SW 1271 (cell line): ENCODE measurements at places on chromosomes 16 and 17.

DNA sequence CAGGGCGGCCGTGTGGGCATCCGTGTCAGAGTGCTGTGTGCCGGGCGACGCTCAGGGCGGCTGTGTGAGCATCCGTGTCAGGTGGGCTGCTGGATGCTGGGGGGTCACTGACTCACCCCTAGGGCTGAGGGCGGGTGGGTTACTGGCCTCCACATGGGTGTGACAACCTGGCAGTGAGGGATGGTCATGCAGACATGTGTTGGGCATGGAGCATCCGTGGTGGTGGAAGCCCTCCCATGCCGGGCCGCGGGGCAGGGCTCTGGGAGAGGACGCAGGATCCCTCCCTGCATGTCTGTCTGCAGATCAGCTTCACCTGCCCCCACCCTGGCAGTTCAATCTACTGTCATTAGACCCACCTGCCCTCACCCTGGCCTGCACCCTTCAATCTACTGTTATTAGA is 56.3 kb downstream of the METRNL start:
- DNase-seq, result no peak

DNA sequence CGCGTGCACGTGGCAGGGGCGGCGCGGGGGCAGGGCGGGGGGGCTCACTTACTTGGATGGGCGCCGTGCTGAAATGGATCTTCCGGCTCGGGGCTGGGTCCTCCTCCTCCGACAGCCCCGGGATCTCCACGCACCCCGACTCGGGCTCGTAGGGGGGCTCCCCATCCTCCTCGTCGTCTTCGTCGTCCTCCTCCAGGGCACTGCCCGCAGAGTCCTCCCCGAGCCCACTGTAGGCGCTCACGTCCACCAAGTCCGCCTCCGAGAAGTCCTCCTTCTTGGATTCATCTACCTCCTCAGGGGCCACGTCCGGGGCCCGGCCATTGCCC is 1.4 kb downstream of the PPP1R9B start:
- DNase-seq, result no peak

DNA sequence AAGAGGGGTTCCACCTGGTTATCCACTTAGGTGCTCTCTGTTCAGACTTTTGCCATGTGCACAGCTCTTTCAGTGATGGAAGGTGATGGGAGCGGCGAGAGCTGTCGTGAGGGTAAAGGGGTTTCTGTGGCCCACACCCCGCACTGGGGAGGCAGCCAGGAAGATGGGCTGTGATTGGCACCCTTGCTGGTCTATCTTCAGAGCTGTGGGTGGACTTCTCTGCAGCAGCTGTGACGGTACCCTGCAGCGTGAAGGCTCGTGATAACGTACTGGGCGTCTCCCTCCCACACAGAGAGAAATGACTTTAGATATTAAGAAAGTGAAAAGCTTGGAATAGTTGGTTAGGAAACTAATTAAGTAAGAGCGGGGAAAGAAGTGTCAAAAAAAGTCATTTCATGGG is 45.8 kb downstream of the MPRIP start:
- no peak for DNase-seq

- DNase-seq, result no peak
Observed at GRCh38 chr17:78132767-78133178, 2.2 kb downstream of the TMC8 start.

- peak; percentile 74 for DNase-seq
Observed at GRCh38 chr16:77308163-77308561, 109.0 kb downstream of the SYCE1L start.

DNA sequence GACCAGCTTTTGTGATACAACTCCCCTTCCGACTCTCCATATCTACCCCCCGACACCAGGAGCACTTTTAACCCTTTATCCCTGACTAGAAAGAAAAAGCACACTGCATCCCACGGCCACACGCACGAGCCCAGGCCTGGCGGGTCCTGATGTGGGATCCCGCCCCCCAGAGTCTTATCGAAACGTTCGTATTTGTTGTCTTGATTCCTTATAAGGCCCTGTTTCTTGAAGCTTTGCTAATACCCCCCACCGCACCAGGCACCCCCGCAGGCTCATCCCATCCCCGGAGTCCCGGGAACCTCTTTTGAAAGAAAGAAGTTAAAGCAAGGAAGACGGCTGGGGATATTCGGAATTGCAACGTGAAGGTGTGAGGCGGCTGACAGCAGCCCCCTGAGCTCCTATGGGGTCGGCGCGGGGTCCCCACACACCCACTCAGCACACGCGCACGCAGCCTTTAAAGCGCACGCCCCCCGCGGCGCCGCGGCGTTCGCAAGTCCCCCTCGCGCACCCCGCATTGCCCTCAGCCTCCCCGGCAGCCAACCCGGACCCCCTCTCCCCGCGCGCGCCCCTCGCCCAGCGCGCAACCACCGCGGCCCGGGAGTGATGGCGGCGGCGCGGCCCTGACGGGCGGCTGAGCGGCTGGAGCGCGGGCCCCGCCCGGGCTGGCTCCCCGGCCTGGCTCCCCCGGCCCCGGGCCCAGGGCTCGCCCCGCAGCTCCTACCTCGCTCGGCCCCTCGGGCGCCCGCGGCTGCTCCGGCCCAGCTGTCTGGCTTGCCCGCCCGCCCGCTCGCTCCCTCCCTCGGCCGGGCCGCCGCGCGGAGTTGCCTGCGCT is 448 bp downstream of the STAT5B start:
- DNase-seq, result no peak

DNA sequence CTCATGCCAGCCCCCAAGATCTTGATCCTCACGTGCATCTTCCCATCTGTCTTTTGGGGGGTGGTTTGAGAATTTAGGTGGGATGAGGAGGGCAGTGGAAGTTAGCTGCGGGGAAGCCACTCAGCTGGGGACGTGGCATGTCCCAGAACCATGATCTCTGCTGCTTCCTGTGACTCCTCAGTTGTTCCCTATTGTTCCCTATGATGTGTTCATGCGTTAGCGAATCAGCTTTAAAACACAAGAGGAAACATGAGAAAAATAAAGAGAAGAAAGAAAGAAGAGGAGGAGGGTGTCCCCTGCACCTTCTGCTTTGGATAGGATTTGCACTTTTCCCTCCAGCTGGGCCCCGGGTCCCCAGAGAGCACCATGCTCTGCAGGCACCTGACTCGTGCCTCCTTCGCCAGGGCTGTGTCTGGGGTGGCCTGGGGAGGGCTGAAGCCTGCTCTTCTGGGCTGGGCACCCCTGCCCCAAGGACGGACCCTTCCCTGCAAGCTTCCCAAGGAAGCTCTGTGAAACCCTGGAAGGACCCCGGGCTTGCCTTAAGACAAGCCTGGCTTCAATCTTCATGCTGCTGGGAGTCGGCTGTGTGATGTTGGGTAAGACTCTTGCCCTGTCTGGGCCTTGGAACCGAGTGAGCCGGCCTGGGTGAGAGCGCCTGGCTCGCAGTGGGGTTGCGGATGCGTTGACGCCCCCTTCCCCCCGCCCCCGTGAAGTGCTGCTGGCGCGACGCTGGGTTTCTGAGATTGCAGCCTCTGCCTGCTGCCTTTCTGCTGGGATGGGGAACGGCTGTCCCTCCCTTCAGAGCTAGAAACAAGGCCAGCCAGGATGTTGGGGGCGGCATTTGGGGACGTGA is 62.8 kb upstream of the CIBAR2 start:
- DNase-seq, result no peak

- no peak for DNase-seq
Observed at GRCh38 chr17:67283731-67284516, 38.9 kb upstream of the HELZ start.

DNA sequence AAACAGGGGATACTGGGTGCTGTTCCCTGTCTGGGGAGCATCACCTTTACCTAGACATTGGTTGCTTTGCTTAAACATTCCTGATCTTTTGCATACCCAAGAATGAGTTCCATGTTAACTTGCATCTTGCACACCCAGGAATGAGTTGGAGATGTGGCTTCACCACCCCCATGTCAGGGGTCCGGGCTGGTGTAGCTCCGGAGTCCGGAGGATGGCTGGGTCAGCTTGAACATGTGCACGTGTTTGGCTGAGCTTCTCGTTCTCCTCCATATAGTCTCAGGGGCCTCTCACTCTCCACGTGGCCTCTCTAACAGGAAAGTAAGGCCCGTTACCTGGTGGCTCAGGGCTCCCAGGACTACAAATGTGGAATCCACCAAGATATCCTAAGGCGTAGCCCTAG is 18.2 kb upstream of the AMZ2 start:
- DNase-seq, result no peak

DNA sequence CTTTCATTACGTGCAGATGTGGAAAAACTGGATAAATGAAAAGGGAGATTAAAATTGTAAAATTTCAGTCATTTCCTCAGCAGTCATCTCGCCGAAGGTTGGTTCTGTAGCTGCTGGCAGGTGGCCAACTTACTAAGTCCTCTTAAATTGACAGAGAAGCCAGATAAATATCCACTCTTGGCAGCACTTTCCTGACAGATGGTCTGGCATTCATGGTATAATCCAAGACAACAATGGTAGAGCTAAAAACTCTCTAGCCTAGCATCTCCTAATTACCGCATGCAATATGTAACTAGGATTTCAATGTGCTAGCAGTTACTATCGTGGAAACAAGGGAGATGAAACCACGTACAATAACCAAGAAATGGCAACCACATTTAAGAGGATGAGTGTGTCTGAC is 306.3 kb downstream of the CNTNAP4 start:
- no peak for DNase-seq

DNA sequence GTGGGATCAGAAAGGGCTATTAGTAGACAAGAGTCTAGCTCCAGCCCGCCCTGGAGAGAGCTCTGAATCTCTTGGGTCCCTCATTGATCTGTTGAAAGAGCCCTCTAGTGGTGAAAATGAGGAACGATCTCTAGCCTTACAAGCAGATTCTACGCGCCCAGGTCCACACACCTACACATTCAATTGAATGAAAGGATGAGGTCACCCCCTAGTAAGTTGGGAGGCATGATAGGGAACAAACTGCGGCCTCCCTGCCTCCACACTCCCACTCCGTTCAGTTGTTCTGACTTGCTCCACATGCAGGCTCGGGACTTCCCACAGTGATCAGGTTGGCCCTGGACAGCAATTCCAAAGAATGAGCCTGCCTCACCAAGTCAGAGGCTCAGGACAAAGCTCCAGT is 2.9 kb upstream of the CACNG3 start:
- no peak for DNase-seq

DNA sequence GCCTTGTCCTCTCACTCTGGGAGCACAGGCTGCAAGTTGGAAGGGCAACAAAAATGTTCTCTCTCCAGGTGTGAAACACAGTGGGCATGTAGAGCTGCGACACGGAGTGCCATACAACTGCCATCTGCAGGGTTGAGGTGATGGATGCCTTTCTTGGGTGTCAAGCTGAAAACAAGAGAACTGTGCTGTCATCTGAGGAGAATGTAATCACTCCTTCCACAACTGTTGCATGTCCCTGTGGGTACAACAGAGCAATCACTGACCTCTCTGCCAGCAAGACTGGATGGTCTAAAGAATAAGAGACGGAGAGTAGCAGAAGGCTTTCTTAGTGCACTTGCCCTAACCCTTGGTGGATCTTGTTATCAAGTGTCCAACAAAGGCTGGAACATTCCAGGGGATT is 29.2 kb downstream of the SLFN11 start:
- DNase-seq, result no peak

GRCh38 chr17:79251824-79252223 is 177.2 kb downstream of the ENGASE start:
- no peak for DNase-seq

DNA sequence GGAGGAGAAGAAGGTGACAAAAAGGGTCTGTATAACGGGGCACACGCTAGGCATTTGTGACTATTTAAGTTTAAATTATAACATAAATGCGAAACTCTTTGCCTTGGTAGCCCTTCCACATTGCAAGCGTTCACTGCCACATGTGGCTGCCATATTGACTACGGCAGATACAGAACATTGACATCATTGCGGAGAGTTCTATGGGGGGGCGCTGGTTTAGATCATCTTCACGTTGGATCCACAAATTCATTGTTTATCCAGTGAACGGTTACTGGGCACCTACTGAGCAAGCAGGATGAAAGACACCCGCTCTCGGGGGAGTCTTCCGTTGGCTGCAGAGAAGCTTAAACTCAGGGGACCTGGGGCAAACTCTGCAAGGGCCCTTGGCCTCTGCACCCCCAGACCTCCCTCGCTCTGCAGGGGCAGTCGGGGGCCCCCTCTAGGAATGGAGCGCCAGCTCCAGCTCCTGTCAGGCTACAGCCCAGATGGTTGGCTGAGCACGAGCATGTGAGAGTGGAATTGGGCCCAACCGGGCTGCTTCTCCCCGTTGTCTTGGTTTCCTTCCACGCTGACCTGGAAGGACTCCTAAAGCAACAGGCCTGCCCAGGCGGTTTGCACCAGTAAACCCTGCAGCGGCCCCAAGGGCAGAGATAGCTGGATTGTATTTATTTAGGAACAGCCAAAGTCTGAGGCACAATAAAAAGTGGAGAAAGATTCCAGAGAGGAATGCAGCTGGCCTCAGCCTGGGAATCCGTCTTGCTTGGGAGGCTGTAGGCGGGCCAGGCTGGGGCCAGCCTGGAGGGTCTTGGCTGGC is 172.2 kb downstream of the SEC14L1 start:
- no peak for DNase-seq

DNA sequence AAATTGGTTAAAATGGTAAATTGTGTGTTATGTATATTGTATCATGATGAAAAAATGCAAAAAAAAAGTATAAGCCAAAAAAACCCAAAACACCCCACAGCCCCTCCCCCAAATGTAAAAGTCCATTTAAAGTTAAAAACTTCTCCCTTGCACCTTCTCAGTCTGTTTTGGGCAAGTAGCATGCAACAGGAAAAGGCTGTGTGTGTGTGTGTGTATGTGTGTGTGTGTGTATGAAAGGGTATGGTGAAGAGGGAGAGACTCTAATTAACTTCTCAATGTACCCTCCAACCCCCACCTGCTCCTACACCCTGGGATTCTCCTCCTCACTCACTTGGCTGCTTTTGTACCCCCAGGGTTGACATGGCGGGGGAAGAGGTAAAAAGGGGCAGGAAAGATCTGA is 9.2 kb upstream of the GGT6 start:
- DNase-seq, result no peak

DNA sequence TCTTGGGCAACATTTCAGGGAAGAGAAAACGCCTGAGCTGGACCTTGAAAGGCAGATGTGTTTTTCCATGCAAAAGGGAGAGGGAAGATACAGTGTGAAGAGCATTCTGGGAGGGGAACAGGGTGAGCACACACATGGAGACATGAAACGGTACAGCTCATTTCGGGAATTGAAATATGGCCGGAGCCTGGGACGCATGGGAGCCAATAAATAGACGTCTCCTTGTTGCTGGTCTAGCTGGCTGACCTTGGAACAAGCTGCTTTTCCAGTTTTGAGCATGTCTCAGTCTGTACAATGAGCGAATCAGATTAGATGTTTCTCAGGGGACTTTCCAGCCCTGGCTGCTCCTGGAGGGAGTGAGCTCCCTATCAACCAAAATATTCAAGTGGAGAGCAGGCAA is 63.6 kb downstream of the ASIC2 start:
- DNase-seq, result no peak

GRCh38 chr16:27869411-27869810 is 194.1 kb downstream of the GSG1L start:
- no peak for DNase-seq

DNA sequence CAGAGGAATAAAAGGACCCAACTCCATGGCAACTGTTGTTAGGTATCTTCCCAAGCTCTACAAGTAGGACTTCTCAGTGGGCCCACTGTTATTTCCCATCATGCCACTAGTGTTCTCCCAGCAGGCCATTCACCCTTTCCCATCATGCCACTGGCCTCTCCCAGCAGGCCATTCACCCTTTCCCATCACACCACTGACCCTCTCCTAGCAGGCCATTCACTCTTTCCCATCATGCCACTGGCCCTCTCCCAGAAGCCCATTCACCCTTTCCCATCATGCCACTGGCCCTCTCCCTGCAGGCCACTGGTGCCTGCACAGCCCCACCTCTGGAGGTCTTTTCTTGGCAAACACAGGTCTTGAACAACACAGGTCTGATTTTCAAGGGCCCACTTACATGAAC is 36.3 kb downstream of the IFT140 start:
- no peak for DNase-seq
